ENCODE measurements at places on chromosomes 6 and 20.

DNA sequence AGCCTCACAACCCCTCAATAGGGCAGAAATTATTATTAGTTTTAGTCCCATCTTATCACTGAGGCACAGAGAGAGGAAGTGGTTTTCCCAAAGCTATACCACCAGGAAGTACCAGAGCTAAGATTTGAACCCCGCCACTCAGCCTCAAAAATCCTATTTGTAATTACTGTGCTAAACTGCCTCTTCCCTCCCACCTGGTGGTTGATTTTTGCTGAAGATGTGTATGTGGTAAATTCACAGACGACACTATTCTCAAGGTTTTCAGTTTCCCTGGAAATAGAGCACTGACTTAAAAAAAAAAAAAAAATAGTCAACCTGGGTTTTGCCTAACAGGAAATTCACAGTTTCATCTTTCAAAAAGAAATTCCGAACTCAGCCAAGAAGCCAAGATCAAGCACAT lies 57.9 kb downstream of the TSHZ2 start:
- DNase-seq, result no peak

DNA sequence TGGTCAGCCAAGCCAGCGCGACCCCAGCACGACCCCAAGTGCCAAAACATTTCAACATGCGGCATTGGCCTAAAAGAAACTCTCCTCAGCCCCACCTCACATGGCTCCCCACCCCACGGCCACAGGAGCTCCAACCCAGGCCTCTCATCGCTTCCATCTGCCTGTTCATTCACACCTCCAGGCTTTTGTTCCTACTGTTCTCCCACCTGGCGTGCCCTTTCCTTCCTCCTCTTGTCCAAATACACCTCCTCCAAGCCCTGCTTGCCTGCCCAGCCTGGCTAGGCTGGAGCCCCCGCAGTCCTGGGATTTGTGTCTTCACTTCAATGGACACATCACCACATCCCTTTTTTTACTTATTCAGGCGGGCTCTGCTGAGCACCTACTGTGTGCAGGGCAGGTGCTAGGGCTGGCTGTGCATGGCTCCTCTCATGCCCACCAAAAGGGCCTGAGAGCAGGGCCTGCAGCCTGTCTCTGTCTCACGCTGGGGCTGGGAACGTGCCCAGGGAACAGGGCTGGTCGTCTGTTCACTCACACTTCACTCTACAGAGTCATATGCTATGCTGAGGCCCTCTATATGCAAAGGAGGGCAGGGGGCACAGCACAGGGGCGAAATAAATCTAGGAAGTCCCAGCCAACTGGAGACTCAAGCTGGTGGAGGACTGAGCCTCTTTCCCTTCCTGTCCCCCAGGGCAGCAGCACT lies 61.1 kb downstream of the GRM4 start:
- no peak for DNase-seq

DNA sequence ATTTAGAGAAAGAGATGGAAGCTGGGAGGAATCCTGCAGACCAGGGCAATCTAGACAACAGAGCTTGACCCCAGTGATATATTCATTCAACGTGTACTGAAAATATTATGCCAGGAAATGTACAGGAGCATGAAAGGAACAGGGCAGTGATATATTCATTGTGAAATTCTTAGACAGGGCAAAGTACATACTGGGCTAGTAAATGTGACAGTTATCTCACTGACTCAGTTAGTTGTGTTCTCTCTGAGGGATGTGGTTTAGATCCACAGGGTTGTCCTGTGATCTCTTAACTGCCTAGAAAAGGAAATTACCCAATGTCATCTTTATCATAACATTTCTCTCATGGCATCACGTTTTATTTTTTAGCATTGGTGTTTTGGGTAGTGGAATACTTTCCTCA lies 891.3 kb downstream of the EYS start:
- DNase-seq, result peak; percentile 0

- no peak for DNase-seq
These were observed 3.3 kb downstream of the ANKRD6 start for GRCh38 chr6:89436226-89436625.

GRCh38 chr6:166667796-166668610 lies 41.0 kb upstream of the RPS6KA2 start:
- no peak for DNase-seq

DNA sequence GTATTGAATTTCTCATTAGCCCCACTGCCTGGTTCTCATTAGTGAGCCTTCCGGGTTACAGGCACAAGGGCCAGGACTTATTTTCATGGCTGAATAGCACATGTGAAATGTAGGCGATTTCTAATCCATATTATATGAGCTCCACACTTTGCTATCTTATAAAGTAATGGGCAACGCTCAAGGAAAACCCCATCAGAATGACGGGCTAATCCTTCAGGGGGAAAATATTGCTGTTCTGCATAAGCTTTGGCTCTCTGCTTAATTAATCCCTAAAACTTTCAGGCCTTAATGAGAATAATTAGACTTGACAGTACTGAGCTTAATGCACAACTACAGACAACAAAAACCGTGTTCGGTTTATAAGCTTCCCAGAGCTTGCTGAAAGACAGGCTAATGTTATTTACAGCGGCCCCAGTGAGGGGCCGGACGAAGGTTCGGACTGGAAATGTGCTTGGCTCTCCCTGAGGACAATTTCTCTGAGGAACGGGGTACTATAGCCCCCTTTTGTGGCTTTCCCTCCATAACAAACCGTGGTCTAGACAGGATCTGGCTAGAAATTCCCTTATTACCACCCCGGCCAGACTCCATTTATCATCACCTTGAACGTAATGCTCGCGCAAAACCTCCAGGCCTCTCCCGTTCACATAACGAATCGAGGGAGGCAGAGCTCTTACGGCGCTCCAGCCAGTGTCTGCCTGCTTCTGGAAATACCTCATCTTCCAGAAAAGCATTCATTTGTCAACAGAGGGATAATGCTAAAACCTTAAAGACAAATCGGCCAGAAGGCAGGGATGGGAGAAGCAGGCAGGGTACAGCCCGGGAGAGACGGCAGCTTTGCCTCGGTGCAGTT lies 164.5 kb downstream of the CD83 start:
- DNase-seq, result no peak

DNA sequence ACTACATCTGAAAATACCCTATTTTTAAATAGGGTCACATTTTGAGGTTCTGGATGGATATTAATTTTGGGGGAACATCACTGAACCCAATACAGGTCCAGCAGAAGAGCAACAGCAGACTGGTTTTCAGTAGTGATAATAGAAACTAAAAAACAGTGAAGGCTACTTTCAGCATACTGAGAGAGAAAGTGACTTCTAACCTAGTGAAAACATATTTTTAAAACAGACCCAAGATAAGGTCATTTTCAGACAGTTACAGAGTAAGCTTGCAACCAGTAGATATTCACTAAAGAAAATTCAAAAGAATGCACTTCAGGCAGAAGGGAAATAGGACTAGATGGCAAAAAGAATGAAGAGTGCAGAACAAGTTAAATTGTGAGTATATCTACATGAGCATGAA lies 42.0 kb upstream of the TMEM244 start:
- no peak for DNase-seq

- no peak for DNase-seq
These were observed 356.9 kb downstream of the ARHGAP18 start for GRCh38 chr6:129353067-129353466.

- DNase-seq, result no peak
These were observed 294.3 kb upstream of the QKI start for GRCh38 chr6:163120223-163120622.

GRCh38 chr20:24473435-24474223 lies 4.2 kb downstream of the SYNDIG1 start:
- no peak for DNase-seq

DNA sequence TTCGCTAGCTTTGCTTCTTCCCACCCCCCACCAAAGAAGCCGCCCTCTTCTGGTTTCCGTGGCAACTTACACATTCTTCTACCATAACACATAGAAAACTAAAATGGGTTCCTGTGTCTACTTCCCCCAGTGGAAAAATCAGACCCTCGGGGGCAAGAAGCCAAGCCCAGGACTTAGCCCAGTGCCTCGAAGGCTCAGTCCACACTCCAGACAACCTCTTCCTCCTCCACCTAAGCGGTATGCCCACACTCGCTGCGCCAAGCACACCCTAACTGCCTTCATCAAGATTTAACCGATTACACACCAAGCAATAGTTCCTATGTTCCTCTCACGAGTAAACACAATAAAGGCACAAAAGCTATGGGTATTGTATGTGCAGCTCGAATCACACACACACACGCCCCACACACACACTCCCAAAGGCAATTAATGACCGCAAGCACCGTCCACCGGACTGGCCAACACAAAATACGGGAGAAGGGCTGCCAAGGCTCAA lies 537 bp downstream of the PPIL4 start:
- peak; percentile 71 for DNase-seq

DNA sequence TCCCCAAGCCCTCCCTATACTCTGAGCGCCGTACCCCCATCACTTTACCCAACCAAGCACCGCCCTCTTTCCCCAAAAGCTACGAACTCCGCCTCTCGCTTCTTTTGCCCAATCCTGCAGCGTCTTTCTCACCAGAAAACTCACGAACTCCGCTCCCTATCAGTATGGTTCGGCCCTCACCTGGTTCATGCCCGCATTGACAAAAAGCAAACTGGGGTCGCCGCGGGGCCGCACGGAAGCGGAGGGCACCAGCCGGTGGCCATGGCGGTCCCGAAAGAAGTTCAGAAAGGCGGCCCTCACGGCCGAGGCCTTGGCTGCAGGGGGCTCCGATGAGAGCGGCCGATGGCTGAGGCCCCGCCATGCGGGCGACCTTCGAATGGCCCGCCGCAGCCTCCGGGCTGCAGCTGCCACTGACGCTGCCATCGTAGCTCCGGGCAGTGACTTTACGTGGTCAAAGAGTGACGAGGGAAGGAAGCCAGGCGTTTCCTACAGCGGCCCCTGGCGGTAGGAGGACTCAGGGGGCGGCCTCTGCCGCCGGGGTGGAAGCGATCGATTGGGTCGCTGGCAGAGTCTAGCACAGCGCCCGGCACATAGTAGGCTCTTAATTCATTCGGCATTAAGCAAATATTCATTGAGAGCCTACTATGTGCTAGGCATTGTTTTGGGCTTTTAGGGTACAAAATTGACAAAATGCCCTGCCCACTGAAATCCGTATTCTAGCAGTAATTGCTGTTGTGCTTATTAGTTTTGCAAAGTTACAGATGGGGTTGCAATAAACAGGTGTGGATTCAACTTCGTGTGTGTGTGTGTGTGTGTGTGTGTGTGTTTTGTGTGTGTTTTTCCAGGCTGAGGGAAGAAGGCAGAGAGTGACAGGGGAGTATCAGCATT lies at the start of gene AARS2:
Gene AARS2, minus strand, starts transcription at position 447 of the 888 bp plus-strand sequence. Its CDS starts 24 bp downstream, at position 423.
- DNase-seq, result peak; percentile 82

- peak; percentile 70 for DNase-seq
These were observed 10.4 kb upstream of the ZFAND3 start for GRCh38 chr6:37809197-37809543.

- peak; percentile 63 for DNase-seq
These were observed 9.0 kb downstream of the TPBG start for GRCh38 chr6:82372656-82373055.

DNA sequence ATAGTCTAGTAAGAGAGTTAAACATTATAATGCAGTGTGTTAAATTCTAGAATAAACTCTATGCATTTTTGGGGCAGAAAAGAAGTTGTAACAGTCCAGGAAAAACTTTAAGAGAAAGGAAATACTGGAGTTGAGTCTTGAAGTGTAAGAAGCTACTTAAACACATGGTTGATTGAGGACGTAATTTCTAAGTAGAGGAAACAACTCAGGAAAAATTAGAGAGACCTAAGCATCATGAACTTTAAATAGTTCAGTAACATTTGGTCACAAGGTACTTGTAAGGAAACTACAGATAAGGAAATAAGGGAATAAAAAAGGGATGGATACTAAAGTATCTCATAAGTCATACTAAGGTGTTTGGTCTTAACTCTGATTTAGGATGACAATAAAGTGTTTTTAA lies 4.7 kb upstream of the TRDN start:
- DNase-seq, result no peak

DNA sequence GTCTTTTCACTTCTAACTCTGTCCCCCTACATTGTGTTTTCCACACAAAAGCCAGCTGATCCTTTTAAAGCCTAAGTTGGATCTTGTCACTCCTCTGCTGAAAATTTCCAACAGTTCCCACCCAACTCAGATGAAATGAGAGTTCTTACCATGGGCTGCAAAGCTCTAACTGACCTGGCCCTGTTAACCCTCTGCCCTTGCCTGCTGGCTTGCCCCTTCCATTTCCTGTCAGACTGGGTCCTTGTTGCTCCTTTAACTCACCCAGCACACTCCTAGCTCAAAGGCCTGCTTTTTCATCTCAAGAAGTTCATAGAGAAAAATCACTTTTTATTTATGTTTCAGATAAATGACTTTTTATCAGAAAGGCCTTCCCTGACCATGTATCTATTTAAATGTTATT lies 66.5 kb upstream of the HEY2 start:
- DNase-seq, result no peak

DNA sequence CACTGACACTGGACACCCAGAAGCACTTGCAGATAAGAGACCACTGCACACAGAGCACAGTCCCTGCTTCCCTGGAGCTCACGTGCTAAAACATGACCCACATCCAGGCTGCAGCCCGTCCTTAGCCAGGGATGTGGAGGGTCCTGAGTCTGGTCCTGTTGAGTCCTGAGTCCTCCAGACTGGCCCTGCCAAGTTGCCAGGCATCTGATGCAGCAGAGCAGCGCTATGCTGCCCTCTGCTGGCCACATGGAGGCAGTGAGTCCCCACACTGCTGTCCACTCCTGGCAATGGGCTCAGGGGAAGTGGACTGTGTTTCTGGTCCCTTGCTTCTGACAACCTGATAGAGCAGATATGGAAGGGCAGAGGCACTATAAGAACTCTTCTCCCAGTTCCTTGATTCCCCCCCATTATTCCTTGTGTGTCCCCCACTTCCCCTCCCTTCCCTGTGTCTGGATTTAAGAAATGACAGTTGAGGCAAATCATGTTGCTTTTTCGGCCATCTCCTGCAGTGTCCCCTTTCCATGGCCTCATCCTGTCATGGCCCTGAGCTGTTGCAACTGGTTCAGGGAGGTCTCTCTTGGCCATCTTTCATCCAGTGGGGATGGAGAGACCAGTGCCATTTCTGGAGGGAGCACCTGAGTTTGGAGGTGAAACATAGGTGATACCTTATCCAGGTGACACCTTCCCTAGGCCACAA lies 86.0 kb downstream of the DHX35 start:
- DNase-seq, result peak; percentile 76

DNA sequence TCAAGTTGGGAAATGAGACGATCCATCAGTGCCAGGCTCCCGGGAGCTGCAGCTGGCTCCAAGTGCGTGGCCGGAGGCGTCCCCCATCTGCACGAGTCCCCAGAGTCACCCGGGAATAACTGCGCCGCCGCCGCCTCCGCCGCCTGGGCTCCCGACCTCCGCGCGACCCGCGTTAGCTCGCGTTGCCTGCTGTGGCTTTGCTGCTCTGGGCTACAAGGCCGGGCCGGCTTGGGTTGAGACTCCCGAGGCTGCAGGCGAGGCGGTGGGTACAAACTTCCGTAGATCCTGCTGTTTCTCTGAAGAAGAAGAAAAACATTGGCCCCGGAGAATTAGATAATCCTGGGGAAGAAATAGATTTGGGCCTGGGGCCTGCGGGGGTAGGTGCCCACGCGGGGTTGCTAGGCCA lies 7.4 kb upstream of the LAMP5 start:
- DNase-seq, result no peak

Measured in fibroblast of mammary gland (primary cell).